ENCODE measurements at places on chromosomes 1 and 21.

DNA sequence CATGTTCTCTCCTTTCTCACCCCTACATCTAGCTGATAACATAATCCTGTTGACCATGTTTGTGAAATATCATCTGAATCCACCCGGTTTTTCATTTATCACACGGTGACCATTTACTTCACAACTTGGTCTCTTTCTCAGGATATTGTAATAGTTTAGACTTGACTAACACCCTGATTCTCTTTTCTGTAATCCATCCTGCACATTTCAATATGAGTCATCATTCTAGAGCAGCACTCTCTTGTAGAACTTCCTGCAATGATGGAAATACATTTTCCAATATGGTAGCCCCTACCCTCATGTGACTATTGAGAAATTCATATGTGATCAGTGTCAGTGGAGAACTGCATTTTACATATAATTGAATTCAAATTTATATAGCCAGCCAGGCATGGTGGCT, 2.3 kb upstream of the JAM2 start:
- DNase-seq = peak; percentile 12

DNA sequence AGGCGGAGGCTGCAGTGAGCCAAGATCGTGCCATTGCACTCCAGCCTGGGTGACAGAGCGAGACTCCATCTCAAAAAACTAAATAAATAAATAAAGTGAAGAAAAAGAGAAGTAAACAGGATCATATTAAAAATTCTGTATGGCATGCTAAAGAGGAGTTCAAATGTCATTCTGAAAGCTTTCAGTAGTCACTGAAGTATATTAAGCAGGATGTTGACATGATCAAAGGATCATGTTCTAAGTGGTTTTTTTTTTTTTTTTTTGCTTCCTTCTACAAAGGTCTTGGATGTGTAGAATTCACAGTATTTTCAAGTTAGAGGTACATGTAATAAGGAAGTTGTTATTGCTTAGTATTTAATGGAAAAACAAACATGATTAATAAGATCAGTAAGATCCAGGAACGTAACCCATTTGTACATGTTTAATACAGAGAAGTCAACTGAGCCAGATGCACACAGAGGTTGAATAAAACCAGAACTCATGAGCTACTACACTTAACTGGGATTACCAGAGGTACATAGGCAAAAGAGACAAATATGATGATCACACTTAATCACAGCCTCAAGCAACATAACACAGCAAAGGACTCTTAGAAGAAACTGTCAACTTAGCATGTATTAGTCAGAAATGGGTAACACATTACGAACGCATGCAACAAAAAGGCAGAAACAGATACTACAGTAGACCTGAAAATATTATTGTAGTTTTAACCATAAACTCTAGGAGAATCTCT, 12.2 kb downstream of the CDC42BPA start:
- no peak for DNase-seq

DNA sequence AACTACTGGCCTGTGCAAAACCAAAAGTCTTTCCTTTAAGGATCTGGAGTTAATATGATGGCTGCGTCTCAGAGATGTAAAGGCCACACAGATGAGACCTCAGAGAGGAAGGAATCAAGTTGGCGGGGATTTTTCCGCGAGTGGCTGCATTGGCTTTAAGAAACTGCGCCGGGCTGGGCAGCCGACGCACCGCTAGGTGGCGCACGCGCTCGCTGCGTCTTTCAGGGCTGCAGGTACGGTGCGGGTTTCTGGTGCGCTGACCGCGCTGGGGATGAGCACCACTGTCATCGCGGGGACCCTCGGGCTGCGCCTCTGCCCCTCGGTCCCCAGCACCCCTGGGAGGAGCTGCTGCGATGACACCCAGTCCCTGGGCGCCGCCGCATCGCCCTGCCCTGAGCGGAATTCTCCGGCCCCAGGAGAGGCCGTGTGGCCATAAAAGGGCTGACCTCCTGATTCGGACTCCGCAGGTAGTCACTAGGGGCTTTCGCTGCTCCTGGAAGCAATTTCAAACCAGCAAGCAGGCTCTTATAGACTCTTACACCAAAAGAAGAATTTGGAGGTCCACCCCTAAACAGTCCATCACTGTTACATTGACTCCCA, 241.0 kb downstream of the KCNJ6 start:
- DNase-seq = peak; percentile 40

GRCh38 chr1:37012226-37012625, 22.1 kb downstream of the GRIK3 start:
- DNase-seq = no peak

GRCh38 chr1:200891774-200892157, 2.9 kb upstream of the INAVA start:
- DNase-seq = peak; percentile 15

GRCh38 chr1:115670476-115671175, 28.9 kb downstream of the VANGL1 start:
- DNase-seq = no peak

- no peak for DNase-seq
These were observed 79.8 kb upstream of the CYYR1 start for GRCh38 chr21:26652854-26653253.

- DNase-seq = no peak
These were observed 3.4 kb upstream of the ARHGAP29 start for GRCh38 chr1:94240822-94241221.

Measured in EL (cell line).